Cardiac muscle cell (in vitro differentiated cells and primary cell): ENCODE measurements at places on chromosomes 2 and 18. TPM values are rescaled to one million over a fixed set of nuclear protein-coding genes. Genes with fewer than 3 reads are reported as not detected.

CYP1B1 gene
- 0.06 TPM in 1 of 2 replicates, not detected in the other for polyA plus RNA-seq

LRRFIP1 gene
- polyA plus RNA-seq = 90.9 and 125 TPM in 2 replicates

CFAP210 gene
- 0.28 and 0.31 TPM in 2 replicates for polyA plus RNA-seq

ICA1L gene
- polyA plus RNA-seq = 8.3 and 8.5 TPM in 2 replicates

GALNT5 gene
- 1.3 and 1.8 TPM in 2 replicates for polyA plus RNA-seq

FBXO36 gene
- polyA plus RNA-seq = 4.8 and 10.1 TPM in 2 replicates

ARHGAP28 gene
- 13.6 and 19.5 TPM in 2 replicates for polyA plus RNA-seq

CNGA3 gene
- polyA plus RNA-seq = not detected in 2 replicates

ERICH2 gene
- 2.9 and 6.2 TPM in 2 replicates for polyA plus RNA-seq

NAT8 gene
- not detected in 2 replicates for polyA plus RNA-seq

MYO3B gene
- not detected in 2 replicates for polyA plus RNA-seq

LRRC30 gene
- not detected in 2 replicates for polyA plus RNA-seq

UGT1A10 gene
- not detected in 2 replicates for polyA plus RNA-seq

DNAH6 gene
- 0.45 and 0.73 TPM in 2 replicates for polyA plus RNA-seq

TPO gene
- polyA plus RNA-seq = 0.46 and 0.96 TPM in 2 replicates

LOXHD1 gene
- polyA plus RNA-seq = 0.32 TPM in 1 of 2 replicates, not detected in the other

CAPN14 gene
- not detected in 2 replicates for polyA plus RNA-seq

SAG gene
- 0.21 TPM in 1 of 2 replicates, not detected in the other for polyA plus RNA-seq
